ENCODE measurements at places on chromosomes 13 and 19. TPM values are rescaled to one million over a fixed set of nuclear protein-coding genes. Genes with fewer than 3 reads are reported as not detected.

DNA sequence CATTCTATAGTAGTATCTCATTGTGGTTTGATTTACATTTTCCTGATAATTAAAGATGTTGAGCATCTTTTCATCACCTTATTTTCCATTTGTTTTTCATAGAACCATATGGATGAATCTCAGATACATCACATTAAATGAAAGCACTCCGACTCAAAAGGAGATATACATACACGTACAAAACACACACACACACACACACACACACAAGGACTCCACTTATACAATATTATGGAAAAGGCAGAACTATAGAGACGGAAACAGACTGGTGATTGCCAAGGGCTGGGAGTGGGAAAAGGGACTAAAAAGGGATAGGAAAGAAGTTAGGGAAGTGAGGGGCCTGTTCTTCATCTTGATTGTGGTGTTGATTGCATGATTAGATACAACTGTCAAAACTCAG lies 24.3 kb downstream of the ZNF585A start:
- DNase-seq: no peak

DNA sequence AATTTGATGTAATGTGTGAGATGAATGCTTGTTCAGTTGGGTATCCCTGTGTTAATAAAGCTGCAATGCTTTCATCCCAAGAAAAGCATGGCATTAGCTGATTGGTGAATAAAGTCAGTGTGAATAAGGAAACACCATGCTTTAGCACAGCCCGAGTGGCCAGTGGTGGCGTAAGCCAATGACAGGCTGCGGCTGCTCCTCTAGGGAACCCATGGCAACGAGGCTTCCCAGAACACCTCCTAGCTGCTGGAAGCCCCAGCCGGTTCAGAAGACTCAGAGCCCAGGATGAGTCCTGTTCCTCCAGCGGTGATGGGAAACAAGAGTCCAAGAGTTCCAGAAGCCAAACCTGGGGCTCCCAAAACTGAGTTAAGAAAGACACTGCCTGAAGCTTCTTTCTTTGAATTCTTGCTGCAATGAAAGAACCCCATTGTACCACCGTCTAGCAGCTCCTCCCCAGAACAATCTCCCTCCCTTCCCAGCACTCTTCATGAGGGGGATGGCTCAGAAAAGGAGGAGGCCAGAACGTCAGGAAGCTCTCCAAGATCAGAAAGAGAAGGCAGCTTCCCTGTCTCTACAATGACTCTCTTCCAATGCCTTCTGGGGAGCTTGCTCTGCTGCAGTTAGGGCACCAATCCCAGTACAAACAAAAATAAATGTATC lies 58.2 kb downstream of the TSHZ3 start:
- DNase-seq: no peak

- no peak for DNase-seq
Observed at GRCh38 chr13:74070513-74070912, 63.7 kb downstream of the KLF12 start.

DNA sequence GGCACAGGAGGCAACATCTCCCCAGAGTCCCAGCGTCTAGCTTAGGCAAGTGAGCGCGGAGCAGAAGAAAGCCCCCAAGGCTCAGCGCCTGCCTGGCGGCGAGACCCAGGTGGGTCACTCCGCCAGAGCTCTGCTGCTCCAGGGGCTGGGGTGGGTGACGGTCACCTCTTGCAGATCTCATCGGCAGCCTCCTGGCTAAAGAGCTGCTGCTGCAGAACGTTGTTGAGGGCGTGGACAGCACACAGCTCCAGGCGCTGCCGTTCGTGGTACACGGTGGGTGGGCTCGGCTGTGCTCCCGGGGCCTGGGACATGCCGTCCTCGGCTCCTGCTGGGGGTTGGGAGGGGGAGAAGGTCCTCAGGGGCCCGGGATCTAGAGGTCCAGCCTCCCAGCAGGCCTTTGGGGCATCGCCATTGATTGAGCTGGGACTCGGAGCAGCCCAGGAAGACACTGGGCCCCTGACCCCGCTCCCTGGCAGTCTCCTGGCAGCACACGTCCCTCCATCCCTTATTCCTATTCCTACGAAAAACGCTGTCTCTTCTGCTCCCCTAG lies 795 bp downstream of the JOSD2 start:
- DNase-seq: no peak

DNA sequence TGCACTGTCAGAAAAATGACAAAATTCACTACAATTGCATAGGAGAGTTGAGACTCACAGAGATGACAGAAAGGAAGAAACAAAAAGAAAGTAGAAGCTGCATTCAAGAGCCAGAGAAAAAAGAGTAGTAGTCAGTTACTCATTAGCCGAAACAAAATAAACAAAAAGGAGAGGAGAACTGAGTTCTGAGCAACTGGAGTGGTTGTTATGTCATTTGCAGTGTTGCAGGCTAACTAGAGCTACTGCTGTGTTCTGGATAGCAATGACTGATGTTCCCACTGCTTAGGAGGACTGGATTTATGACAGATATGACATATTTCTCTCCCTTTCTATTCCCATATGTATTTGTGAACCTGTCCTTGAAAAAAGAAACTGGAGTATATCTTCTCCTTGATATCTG lies 482.6 kb downstream of the RFC3 start:
- DNase-seq: no peak

IL27RA gene
- 1.6 TPM for total RNA-seq

- DNase-seq: no peak
Observed at GRCh38 chr19:8242211-8242821, 33.1 kb downstream of the CERS4 start.

TRPC4 gene
- 0.75 TPM for total RNA-seq

GRCh38 chr13:26785838-26786630 lies 25.4 kb upstream of the GPR12 start:
- DNase-seq: peak; percentile 16

DNA sequence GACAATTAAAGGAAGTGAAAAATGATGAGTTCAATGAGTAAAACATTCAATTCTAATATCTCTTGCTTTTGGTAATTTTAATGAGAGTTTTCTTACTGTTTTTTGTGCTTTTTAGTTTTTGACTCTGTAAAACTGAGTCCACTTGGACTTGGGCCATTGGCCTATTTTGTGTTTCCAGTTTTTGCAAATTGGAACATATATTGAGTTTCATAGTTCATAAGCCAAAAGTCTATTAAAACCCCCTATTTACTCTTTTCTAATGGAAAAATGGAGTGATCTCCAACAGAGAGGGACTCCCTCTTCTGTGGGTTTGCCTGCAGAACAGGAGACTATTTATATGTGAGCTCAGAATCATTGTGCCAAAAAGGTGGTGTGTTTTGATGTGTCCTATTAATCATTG lies 219.7 kb upstream of the SPRY2 start:
- no peak for DNase-seq

GRCh38 chr19:50836543-50837195 lies 3.3 kb upstream of the KLK15 start:
- DNase-seq: no peak

- no peak for DNase-seq
Observed at GRCh38 chr19:40424637-40425449, 949 bp downstream of the SERTAD1 start.

DNA sequence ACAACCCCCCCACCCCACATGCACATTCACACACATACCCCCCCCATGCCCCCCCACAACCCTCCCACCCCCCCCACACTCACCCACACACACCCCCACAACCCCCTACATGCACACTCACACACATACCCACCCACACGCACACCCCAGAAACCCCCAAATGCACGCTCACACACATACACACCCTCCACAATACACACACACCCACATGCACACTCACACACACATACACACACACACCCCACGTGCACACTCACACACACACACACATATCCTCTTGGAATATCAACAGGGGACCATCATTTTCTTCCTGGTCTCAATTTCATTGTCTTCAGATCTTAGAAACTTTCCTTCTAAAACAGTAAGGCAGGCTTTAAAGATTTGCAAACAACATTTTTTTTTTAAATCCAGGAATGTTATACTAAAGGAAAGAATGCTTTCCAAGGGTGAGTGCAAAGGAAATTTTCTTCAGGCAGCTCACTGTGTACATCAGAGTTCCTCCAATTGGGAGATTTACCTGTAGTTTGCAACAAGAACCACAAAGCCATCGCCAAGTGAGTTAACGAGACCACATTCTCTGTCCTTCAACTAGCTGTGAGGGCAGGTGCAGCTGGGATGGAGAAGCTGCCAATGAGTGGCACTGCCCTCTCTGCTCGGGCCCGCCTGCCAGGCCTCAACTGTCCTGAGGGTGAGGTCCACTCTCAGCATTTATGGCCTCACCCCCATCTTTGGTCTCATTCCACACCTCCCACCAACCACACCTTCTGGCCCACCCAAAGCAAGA lies 53.0 kb downstream of the MRPL57 start:
- no peak for DNase-seq

USHBP1 gene
- 2.6 TPM for total RNA-seq

All from gastrocnemius medialis (tissue), 4 donors.